Calu3 (cell line): ENCODE measurements at places on chromosomes 6 and 20. TPM values are rescaled to one million over a fixed set of nuclear protein-coding genes. Genes with fewer than 3 reads are reported as not detected.

GRCh38 chr6:127058027-127058426, 60.4 kb upstream of the RSPO3 start:
- DNase-seq = no peak

DNA sequence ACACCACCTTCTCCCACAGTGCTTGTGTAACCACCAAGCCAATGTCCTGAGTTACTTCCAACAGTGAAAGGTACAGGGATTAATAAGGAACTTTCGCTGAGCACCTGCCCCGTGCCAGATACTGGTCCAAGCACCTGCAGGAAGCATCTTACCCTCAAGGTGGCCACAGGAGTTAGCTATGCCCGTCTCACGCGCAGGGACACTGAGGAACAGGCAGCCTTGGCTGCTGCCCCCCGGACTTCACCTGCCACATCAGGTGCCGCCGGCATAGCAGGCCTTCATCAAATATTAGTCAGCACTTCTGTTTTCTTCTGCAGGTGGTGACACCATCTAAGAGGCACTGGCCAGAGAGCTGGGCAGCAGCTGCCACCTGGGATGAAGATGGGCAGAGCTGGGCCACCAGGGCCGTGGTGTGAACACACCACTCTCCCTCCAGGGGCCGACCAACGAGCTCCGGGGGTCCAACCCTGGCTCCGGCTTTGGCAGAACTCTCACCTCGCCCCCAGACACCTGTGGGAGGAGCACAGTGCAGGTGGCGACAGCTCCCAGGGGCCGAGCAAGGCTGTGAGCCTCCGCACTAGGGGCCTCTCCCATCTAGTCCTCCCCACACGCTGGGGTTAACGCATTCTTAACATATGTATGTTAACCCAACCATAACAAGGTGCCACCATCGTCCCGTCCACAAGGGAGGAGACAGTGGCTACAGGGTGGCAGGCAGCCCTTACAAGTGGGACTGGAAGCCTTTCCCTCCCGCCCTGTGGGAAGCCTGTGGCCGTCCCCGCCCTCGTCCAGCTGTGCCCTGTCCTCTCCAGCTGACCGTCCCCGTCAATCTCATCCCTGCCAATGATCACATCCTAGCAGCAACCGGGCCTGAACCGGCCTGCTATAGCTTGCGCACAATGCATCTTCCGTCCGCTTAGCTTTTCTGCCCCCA, 2.9 kb upstream of the PPDPF start:
- no peak for DNase-seq

- no peak for DNase-seq
Measured at GRCh38 chr6:23086100-23086499, 516.7 kb downstream of the HDGFL1 start.

TP53INP2 gene
- 5.0 and 5.2 TPM in 2 replicates for total RNA-seq

DNA sequence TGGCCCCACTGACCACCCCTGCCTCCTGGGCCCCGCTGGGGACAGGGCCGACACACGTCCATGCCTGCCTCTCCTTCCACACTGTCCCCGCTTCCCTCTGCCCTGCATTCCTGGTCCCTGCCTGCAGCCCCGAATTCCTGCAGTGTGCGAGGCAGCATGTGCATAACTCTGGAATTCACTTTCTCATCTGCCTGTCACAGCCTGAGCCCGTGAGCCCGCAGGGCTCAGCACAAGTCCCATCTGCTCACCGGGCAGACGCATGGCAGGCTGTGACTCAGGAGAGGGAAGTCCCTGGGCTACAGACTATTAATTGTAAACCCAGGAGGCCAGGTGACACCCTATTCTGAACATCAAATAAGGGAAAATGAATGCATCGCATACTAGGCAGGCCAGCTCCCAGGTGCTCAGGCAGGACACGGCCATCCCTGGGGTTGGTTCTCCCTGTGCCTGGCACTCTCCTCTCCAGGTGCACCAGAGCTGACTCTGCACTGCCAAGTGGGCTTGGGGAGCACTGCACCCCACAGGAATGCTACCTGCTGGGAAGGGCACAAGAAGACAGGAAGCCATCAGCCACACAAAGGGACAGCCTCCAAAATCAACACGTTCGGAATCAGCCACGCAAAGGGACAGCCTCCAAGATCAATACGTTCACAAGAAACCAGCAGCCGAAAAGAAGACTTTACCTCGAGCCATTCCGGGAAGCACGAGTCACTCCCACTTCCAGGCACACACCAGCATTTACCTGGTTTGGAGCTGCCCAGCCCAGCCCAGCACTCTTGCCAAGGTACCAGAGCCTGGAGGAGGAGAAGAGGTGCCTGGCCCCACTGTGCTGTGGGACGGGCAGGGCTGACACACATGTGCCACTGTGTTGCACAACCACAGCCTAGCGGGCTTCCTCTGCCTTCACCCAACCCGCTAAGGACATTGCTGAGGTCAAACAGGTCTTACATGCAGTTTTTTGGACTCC, 65.9 kb downstream of the DLL1 start:
- peak; percentile 38 for DNase-seq

- DNase-seq = no peak
Measured at GRCh38 chr6:148962854-148963515, 216.2 kb downstream of the UST start.
